Activated T-helper 1 cell treated with anti-CD3 and anti-CD28 coated beads, Interleukin-12 subunit alpha, Interleukin-12 subunit beta, Interleukin-2, Interleukin-4 antibody, amounts not matched to agents 30 ng/mL and 10 ng/mL and 1 ng/mL, durations not matched to agents 14 hours and 24 hours and 36 hours (primary cell): ENCODE measurements at places on chromosomes 3 and 15.
A peak's percentile ranks its signal among the peaks of the same experiment; 100 is the strongest.

DNA sequence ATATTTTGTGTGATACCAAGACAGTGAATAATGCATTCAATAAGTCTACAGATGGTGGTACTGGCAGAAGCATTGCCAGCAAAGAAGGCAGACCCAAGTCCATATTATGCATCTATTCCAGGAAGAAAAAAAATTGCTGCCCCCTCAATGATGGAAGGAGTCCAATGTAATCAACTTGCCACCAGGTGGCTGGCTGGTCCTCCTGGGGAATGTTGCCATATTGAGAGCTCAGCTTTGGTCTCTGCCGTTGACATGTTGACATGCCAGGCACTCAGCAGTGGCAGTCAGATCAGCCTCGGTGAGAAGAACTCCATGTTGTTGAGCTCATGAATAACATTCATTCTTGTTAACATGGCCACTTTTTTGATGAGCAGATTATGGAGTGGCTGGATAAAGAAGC lies 298.5 kb downstream of the IGSF11 start:
- no peak for DNase-seq

DNA sequence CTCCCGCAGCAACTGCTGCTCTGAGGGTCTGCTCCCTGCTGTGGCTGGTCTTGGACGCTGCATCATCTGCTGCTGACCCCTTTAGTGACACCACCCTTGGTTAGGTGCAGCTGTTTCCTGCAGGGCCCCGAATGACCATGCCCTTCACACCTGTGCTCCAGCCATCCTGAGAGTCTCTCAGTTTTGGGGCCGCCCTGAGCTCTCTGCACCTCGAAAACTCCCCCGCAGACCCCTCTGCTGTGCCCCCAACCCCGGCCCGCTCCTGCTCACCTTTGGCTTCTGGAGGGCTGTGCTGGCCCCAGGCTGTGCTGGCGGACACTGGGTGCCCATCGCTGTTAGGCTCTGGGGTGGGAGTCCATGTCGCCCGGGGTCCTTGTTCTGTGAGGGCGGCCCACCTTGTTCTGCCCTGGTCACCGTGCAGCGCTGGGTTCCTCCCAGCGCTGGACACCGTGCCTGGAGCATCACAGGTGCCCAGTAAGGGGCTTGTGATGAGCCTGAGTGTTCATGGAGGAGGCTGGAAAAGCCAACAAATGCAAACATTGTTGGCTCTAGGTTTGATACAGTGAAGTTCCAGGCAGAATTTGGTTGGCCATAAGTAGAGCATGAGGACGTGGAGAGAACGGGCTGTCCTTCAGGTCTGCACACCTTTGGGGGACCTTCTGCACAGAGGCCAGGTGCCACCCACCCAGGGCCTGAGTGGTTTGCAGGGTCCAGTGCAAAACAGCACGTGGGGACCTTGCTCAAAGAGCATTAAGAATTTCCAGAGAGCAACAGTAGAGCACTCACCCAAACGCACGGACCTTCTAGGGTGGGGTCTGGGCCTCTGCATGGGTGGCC lies 12.3 kb downstream of the ABTB1 start:
- no peak for DNase-seq

DNA sequence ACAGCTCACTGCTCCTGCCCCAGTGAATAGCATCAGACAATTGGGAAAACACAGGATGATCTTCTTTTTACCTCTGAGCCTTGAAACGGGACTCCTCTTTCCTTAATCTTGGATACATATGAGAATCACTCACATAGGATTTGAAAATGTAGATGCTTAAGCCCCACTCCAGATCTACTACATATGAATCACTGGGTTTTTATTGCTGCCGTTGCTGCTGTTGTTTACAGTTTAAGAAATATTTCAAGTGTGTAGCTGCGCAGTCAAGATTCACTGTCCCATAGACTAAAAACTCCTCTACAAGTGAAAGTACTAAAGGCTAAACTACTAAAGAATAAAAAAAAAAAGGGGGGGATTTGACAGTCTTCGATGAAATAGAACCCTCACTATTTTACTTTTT lies 765.9 kb downstream of the NTRK3 start:
- no peak for DNase-seq

DNA sequence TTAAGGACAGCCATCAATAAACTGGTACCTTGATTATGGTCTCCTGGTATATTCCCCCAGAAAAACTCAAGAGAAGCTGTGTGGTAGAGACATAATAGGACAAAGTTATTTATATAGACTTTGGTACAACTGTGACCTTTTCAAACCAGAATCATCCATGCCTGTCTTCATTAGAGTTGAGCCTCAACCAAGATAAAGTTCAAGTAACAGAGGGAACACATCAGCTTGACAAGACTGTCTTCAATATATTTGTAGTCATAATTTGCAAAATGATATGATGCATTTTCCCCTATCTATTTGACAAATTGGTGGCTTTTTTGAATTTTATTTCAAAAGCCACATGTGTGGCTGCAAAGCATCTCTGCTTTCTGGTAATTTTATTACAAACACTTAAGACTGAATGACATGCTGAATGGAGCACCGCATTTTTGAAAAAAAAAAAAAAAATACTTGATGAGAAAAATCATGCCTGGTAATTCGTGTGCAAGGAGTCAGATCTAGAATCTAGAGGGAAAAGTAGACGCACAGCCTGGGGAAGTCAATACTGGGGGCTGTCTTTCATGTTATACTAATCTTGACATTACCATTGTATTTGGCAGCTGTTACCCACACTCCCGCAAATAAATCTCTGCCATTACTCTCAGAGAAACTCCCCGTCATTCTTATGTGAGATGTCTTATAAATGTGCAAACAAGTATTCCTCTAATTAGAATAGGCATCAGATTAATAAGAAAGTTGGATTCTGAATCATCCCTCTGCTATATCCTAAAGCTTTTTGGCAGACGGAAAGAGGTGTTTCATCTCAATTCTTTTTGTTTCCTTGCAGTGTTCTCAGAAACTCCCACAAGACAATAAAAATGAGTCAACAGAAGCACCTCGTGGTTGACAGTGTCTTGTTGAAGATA lies 554.8 kb upstream of the CBLB start:
- no peak for DNase-seq

GRCh38 chr15:93082861-93083260 lies 6.2 kb downstream of the RGMA start:
- DNase-seq = no peak

GRCh38 chr15:35626571-35627318 lies 80.8 kb upstream of the DPH6 start:
- no peak for DNase-seq

DNA sequence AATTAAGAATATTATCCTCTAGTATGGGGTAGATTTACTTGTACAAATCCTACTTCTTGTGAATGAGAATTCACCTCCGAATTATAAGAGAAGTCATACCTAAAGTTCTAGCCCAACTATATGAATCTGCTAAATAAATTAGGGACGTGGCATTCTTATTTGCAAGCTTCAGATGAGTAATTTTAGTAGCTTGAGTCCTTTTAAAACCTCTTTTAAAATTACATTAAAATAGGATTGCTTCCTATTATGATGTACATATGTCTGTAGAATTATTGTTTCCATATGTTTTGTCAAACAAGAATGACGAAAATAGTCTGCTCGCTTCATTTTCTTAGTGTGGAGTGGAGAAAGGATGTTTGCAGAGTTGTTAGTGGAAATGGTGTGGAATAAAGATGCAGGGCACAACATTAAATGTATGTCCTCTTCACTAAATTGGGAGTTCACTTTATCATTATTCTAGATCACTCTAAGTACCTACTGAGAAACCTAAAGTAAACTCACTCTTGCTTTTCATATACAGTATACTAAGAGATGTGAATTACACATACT lies 59.4 kb downstream of the CMSS1 start:
- DNase-seq = no peak

DNA sequence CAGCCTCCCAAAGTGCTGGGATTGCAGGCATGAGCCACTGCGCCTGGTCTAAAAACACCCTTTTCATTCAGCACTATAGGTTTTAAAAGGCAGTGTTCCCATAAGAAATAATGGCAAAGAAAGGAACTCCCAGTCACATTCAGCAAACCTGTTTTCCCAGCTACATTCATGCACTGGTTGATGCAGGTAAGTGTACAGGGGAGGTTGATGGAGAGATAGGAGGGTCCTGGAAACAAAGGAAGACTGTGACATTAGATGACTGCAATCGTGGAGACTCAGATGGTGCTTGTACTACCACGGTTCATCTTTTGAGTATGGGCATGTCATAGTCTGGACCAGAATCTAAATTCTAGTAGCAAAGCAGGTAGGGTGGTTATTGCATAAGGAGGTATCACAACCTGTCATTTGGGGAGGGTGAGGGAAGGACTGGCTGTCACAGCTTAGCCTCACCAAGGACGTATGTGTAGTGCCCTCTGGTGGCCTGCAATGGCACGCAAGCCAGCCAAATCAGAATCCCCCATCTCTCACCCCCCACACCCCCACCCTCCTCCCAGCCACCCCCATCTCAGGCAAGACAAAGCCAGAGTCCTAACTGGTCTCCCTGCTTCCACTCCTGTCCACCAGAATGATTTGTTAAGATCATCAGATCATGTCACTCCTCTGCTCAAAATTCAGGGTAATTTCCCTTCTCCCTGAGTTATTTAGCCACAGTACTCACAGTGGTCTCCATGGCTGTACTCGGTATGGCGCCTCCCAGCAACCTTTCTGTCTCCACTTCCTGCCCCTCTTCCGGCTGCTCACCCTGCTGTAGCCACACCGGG lies 28.8 kb upstream of the UBL7 start:
- DNase-seq = peak; percentile 63

GRCh38 chr3:142802891-142803290 lies 79.1 kb downstream of the TRPC1 start:
- no peak for DNase-seq

DNA sequence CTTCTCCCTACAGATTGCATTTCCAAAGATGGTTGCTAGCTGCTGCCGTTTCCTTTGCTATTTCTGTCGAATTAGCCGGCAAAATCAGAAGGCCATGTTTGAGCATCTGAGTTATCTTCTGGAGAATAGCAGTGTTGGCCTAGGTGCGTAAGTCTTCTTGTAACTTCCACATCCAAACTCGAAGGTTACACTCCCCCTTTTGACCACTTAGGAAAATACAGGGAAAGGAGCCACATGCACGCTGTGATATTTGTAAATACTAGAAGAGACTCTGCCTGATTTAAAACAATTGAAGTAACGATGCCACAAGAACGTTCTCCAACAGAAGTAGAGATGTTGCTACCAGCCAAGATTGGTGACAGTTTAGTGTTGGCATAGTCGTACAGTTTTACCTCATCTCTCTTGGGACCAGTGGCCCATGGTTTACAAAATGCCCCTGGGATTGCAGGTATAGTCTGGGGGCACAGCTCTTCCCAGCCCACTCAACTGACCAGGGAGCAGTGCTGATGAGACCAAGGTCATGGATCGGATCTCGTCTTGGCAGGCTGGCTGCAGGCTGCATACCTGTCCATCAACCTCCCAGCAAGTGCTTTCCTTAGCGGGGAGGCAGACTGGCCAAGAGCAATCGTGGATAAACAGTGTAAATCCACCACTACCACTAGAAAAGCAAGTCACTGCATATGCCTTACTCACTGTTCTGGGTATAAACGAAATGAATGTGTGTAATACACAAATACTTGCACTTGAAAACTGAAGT lies 268.4 kb upstream of the CHRM5 start:
- no peak for DNase-seq

GRCh38 chr3:48088056-48088748 lies 72.0 kb upstream of the MAP4 start:
- DNase-seq = no peak

GRCh38 chr3:167684388-167684993 lies 30.7 kb upstream of the WDR49 start:
- peak; percentile 32 for DNase-seq

GRCh38 chr15:75782926-75783325 lies 60.3 kb upstream of the UBE2Q2 start:
- no peak for DNase-seq

- no peak for DNase-seq
These were observed 49.5 kb upstream of the PDZRN3 start for GRCh38 chr3:73674280-73674679.

DNA sequence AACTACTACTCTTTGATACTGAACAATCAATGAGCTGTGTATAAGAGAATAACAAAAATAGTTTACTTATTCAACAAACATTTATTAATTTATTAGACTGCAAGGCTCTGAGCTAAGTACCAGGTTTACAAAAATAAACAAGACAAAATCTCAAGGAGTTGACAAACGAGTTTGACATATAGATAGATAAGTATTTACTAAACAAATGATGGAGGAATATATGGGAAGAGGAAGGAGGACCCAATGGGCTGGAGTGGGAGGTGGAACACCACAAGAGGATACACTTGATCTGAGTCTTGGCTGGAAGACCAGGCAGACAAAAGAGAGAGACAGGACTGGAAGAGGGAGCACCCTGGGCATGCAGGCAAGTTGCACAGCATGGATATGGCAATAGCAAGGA lies 47.5 kb upstream of the FSIP1 start:
- no peak for DNase-seq

DNA sequence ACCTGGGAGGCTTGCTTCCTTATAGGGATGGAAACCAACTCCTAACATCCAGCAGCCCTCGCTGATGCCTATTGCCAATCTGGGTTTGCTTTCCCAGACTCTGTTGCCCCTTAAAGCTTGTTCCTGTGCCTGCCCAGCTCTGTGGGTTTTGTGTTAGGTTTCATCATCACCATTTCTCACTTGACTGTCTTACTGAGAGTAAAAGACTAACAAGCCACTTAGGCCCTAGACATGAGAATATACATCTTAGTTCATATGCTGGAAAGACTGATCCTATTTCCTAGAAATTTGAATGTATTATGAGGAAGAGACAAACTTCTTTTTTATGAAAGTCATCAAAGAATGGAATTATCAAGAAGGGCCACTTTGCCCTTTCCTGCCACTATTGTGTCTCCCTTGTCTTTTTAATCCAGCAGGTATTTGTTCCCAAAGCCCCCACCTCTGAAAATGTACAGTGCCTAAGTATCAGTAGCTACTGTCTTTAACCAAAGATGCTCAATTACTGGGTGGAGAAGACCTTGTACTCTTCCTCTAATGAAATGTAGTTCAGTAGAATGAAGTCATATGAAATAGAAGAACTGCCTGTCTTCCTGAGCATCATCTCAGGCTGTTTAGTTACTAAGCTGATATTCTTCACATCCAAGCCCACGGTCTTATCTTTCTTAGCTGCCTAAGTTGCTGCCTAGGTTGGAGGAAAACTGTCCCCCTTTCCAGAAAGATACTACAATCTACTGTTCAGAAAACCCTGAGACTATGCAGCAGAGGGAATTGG lies 59.8 kb upstream of the ZPLD1 start:
- no peak for DNase-seq

- no peak for DNase-seq
These were observed 86.2 kb upstream of the LRTM1 start for GRCh38 chr3:55014081-55014480.

DNA sequence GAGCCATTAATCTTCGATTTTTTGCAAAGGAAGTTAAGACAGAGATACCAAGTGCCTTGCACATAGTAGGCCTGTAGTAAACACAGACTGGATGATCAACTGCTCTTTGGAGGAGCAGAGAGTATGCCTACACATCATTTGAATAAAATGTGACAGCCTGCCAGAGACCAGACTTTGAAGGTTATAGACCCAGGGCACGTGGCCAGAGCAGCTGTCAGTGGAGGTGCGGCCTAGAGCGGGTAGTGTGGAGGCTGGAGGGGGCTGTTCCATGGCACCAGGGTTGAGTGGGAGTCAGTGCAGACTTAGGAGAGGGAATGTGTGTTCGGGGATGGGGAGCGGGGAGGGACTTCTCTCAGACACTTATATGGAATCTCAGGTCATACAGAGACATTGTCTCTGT lies 80.8 kb downstream of the SMAD3 start:
- DNase-seq = no peak
